Epithelial cell of esophagus (primary cell): ENCODE measurements at places on chromosomes 7 and 10.

- no peak for DNase-seq
Observed at GRCh38 chr10:107686095-107686494, 521.6 kb upstream of the SORCS1 start.

- DNase-seq, result peak; percentile 69
Observed at GRCh38 chr10:36114141-36114540, 472.0 kb upstream of the FZD8 start.

- DNase-seq, result peak; percentile 58
Observed at GRCh38 chr10:124641282-124642087, 102.7 kb downstream of the FAM53B start.

DNA sequence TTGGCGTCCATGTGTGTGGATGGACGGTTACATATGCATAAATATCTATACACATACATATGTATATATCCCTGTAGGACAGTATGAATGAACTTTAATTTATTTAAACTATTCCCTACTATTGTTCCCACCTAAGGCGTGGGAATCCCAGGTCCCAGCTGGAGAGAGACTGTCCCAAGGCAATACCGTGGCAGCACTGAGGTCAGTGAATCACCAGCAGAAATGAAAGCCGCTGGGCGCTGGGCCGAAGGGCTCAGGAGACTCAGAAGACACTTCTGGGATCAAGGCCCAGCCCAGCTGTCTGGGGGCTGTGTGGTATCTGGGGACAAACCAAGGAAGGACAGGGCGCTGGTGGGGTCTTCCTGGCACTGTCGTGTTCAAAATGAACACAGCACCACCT, 49.6 kb upstream of the MYL10 start:
- no peak for DNase-seq

- peak; percentile 19 for DNase-seq
Observed at GRCh38 chr7:74479066-74479781, 25.5 kb downstream of the GTF2IRD1 start.

DNA sequence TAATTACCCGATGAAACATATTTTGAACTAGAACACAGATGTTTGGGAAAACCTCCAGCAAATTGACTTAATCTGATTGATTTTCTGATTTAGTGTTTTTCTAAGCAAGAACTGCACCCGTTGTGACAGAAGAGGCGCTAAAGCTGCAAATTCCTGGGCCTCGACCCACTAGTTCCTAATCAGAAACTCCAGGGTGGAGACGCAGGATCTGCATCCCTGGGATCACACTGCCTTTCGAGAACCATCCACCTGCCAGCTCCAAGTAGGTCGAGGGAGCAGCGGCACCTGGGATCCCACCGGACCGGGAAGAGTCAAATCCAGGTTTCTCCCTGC, 136.8 kb upstream of the CDCA7L start:
- no peak for DNase-seq

DNA sequence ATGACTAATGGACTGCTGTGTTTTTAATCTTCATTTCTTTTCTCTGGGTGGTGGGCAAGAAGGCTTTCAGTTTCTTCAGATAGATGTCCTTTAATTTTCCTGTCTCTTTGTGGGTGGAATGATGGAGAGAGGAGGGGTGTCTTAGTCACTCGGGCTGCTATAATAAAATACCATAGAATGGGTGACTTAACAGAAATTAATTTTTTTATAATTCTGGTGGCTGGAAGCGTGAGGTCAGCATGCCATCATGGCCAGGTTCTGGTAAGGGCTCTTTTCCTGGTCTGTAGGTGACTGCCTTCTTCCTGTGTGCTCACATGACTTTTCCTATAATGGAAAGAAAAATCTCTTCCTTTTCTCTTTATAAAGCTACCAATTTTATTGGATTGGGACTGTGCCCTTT, 6.3 kb downstream of the RSBN1L start:
- no peak for DNase-seq

DNA sequence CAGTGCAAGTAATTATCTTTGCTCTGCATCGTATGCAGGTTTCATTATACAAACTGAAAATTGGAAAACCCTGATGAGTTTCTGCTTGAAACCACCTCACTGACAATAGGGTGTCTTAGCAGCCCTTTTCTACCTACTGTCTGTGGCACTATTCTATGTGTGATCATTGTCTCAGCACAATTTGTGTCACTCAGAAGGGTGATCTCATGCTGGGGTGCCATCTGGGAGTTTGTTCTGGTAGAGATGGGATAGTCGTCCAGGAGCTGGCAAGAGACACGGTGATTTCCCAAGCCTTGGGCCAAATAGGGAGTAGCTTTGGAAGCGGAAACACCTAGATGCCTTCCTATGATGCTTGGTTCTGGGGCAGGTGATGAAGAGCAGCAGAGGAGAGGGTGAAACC, 186.3 kb downstream of the FRMD4A start:
- DNase-seq, result no peak

DNA sequence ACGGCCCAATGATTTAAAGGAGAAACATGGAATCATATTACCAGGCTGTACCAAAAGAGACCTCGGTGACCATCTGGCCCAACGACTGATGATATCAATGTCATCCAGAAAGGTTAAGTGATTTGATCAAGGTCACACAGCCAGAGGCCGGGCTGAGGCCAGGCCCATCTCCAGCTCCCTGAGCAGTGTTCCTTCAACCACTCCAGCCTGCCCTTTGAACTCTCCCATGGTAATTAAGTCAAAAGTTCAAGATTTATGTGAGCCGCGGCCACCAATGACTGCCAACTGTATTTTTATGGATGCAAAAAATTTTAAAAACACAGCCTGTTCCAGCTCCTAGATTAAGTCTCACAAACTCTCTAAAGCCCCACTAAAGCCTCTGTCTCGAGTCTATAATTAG, 41.8 kb downstream of the FGFR2 start:
- no peak for DNase-seq

GRCh38 chr7:106521541-106521940, 139.4 kb downstream of the CCDC71L start:
- DNase-seq, result no peak

GRCh38 chr10:78623578-78624215, 445.1 kb upstream of the ZMIZ1 start:
- DNase-seq, result peak; percentile 73

- DNase-seq, result no peak
Observed at GRCh38 chr10:6071181-6072175, 9.3 kb upstream of the IL2RA start.

DNA sequence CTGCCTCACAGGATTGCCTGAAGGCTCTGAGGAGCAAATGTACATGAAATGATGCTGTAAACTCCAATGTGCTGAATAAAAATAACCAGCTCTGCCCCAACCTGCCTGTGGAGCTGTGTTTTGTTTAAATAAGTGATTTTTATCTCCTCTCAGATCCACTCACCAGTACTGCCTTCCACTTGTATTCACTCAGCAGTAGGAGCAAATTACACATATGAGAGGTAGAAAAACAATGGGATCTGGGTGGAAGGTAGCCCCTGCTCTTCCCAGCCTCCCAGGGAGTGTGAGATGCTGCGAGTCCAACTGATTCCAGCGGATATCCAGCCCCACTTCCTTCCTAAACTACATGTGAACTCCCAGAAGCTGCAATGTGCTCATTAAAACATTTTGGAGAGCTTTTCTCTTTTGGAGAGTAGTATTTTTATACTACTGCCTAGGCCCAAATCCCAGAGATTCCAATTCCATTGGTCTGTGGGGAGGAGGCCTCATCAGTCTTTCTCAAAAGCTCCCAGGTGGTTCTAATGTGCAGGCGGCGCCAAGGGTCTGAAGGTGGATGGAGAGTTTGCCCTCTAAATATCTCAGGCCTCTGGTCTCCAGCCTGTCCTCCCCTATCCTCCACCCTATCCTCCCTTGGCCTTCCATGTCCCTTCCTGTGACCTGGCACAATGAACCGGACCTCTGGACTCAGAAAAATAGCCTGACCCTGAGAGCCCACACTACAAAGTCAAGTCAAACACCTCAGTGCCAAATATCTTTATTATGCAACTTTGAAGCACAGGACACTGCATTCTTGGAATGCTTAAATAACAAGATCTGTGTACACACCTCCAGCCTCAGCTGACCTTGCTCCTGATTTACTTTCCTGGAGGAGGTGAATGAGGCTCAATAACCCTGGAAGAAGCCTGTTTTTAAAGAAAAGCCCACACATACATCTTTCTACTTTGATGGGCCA, 46.2 kb downstream of the CPVL start:
- no peak for DNase-seq

DNA sequence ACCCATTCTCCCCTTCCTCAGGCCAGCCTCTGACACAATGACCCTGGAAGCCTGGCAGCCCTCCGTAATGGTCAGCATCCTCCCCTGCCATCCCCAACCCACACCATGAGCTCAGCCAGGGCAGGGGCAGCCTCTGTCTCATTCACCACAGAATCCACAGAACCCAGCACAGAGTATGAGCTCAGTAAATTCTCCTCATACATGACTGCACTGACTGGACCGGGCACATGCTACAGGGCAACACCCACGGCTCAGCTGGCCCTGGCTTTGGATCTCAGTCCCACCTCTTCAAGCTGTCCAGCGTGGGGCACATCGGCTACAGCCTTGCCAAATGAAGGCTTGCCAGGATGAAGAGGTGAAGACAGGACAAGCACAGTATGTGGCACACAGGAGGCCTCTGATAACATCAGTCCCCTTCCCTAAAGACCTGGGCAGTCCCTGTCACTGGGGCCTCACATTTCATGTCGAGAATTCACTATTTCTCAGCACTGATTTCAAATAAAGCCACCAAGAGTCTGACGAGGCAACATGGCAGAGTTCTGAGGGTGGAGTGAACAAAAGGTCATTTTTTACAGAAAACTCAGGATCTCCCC, 7.9 kb downstream of the GPRIN2 start:
- DNase-seq, result no peak

DNA sequence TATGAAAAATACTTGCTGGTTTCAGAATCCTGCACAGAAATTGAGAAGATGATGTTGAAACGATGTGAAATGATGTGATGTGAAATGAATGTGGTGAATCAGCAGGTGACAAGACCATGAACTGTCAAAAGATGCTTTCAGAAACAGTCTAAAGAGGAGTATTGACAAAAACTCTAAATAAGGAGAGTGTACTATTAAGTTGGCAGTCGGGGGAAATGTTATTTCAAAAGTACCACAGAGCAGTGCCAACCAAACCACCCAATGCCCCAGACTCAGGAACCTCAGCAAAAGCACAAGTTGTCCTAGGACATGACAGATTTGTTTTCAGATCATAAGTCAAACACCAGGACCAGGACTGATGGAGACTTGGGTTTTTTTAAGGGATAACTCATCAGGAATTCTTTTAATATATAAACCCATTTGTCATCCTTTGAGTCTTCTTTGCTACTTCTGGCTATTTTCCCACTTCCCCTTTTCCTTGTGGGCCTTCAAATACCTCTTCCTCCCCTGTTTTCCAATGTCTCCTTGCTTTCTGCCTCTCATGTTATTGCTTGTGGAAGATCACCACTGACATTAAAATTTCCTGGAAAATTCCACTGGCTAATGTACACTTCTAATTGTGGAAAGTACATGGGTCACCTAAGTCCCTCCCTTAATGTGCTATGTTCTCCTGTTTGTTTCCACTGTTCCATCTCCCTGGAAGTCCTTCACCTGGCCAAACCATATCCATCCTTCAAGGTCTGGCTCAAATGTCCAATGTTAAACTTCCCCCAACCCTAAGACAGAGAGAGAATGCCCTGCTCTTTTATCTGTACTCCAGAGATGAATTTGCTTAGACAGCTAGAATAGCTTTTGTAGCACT, 10.2 kb upstream of the PPP1R3C start:
- DNase-seq, result peak; percentile 57

DNA sequence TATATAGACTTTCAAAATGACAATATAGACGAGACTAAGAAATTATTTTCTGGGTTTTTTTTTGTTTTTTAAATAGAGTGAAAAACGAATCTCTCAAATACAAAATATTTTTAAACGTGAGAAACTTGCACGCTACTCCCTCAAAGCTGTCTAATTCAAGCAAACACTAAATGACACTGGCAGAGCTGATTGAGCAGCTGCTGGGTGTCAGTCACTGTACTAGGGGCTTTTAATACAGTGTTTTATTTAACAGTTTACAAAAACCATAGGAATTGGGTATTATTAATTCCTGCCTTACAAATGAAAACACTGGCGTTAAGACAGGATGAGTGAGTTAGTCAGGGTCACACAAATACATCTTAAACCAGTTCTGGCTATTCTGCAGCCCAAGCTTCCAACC, 1209.6 kb upstream of the C7orf33 start:
- no peak for DNase-seq
